Osteoblast (primary cell): ENCODE measurements at places on chromosomes 11 and 22. TPM values are rescaled to one million over a fixed set of nuclear protein-coding genes. Genes with fewer than 3 reads are reported as not detected.

DNA sequence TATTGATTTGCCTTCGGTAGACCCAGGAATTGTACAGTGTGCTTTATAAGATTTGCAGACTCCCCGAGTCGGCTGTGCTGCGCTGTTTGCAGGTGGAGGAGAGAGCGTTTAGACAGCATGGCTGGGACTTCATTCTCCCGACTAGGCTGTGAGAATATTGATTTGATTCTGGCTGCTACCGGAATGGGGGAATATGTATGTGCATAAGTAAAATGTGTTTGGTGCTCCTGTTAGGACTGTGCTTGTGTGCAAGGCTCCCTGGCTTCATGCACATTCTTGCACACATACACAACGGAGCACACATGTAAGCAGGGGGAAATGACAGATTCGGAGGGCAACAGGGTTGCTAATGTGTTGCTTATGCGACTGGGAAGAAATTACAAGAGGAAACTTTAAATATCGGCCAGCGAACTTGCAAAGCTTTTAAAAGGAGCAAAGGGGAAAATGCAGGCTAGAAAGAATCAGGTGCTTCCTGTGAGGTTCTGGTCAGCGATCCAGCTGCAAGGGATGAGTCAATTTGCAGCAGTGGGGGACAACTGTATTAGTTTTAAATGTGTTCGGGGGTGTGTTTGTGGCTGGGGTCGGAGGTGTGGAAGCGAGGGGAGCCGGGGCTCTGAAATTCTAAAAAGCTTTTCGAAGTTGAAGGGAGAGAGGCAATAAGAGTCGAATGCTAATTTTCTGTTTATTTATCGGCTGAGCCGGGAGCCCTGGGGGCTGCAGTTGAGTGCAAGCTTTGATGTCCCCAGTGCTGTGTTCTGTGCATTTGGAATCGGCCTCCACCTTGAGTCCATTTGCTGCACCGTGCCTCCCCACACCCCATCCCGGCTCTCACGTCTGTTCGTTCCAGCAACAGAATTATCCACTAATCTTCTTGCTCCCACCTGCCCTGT lies 731 bp downstream of the NTM start:
- no peaks in the 10 kb centered on the region for H3K4me1 ChIP-seq
- H3K36me3 ChIP-seq, result no peaks in the 10 kb centered on the region
- H3K27ac ChIP-seq, result no peak overlapping the region
- DNase-seq, result no peak

GRCh38 chr11:128498721-128499245 lies 88.6 kb downstream of the ETS1 start:
- H3K4me1 ChIP-seq, result peaks cover 96% of the 10 kb centered on the region
- no peaks in the 10 kb centered on the region for H3K36me3 ChIP-seq
- no peak for DNase-seq
- no peak overlapping the region for H3K4me3 ChIP-seq

- DNase-seq, result no peak
- no peaks in the 10 kb centered on the region for H3K27me3 ChIP-seq
- H3K4me3 ChIP-seq, result no peak overlapping the region
- no peaks in the 10 kb centered on the region for H3K4me1 ChIP-seq
Observed at GRCh38 chr11:28476049-28476448, 367.9 kb downstream of the METTL15 start.

DNA sequence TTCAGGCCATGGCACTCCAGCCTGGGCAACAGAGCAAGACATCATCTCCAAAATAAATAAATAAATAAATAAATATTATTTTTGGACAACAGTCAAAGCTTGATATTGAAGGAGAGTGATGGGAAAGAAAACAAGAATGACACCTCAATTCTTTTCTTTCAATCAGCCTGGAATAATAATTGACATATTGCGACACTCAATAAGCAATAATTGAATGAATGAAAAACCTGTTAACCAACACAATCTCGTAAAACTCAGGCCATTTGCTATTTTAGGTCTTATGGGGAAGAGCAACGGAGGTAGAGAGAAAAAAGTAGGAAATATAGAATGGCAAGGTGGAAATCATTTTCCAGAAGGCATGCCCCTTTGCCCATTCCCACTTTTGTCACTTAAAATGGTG lies 10.5 kb upstream of the RBFOX2 start:
- no peak for DNase-seq
- H3K27ac ChIP-seq, result no peak overlapping the region
- H3K4me3 ChIP-seq, result no peak overlapping the region
- H3K4me1 ChIP-seq, result no peaks in the 10 kb centered on the region
- H3K36me3 ChIP-seq, result no peaks in the 10 kb centered on the region

Gene CCDC87
- 0.88 and 1.1 TPM in 2 replicates for total RNA-seq

- DNase-seq, result no peak
- H3K36me3 ChIP-seq, result peaks cover 11% of the 10 kb centered on the region
- peak within 1 kb of the TSS; percentile 97 for H3K27ac ChIP-seq
- H3K27me3 ChIP-seq, result no peaks in the 10 kb centered on the region
- H3K4me3 ChIP-seq, result peak within 1 kb of the TSS; percentile 79
- H3K4me1 ChIP-seq, result peaks cover 50% of the 10 kb centered on the region
Observed at GRCh38 chr22:30425616-30426387, at the start of gene MTFP1. Gene MTFP1 (plus strand): TSS chr22:30425768. CDS start chr22:30425880, 112 bp downstream.

DNA sequence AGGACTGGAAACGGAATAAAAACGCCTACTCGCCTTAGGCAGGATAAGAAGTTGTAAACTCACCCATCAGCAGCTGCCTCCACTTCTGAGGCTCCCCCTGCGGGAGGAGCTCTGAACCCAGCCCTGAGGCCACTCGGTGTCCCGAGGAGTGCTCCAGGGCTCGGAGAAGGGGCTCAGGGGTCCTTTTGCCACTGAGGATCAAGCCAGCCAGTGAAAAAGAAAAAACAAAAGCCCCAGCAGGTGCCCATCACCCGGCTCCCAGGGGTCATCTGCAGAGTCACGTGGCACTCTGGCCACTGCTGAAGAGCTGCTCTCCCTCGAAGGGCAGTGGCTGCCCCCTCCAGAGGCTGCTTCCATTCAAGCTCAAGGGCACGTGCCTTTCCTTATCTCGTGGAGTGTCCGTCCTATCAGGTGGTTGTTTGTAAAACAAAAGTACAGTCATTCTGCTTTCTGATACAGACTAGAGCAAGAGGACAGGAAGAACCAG lies 29.0 kb downstream of the NUP50 start:
- peak; percentile 74 for DNase-seq
- H3K27ac ChIP-seq, result no peak overlapping the region
- no peak overlapping the region for H3K4me3 ChIP-seq
- no peaks in the 10 kb centered on the region for H3K27me3 ChIP-seq
- no peaks in the 10 kb centered on the region for H3K4me1 ChIP-seq

Gene HEPHL1
- total RNA-seq, result not detected in 2 replicates

- no peak overlapping the region for H3K27ac ChIP-seq
- no peaks in the 10 kb centered on the region for H3K27me3 ChIP-seq
- no peak overlapping the region for H3K4me3 ChIP-seq
- peaks cover 18% of the 10 kb centered on the region for H3K36me3 ChIP-seq
- H3K4me1 ChIP-seq, result no peaks in the 10 kb centered on the region
Observed at GRCh38 chr11:93718057-93718563, 23.2 kb downstream of the TAF1D start.

DNA sequence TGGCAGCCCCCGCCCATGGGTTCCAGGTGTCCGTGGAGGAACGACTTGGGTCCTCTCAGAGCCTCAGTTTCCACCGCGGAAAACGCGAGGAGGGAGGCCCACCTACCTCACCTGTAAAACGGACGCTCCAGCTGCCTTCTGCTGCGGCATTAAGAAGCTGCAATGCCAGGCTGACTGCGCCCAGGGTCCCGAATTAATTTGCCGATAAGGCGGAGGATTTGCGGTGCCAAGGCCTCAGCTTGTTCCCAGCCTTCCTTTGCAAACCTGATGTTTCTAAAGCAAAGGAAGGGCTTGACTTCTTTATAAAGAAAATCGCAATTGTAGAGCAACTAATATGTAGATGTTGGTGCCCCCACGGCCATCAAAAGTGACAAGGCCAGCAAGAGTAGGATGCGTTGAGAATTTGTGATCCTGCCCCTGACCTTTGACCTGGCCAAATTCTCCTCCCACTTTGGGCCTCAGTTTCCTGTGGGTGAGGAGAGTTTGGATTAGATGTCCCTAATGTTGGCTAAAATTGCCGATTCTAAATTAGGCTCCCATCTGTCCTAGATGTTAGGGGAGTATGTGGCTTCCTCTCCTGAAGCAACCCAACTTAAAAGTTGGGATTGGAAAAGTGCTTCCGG lies 849 bp upstream of the TCF20 start:
- H3K36me3 ChIP-seq, result no peaks in the 10 kb centered on the region
- peak overlapping the region; percentile 83 for H3K4me3 ChIP-seq
- H3K27ac ChIP-seq, result no peak overlapping the region
- H3K27me3 ChIP-seq, result no peaks in the 10 kb centered on the region
- H3K4me1 ChIP-seq, result peaks cover 6% of the 10 kb centered on the region

Gene POLR2F
- 14.8 and 18.6 TPM in 2 replicates for total RNA-seq

GRCh38 chr11:126782810-126783209 lies 217.8 kb downstream of the KIRREL3 start:
- no peaks in the 10 kb centered on the region for H3K27me3 ChIP-seq
- no peak overlapping the region for H3K27ac ChIP-seq
- H3K36me3 ChIP-seq, result no peaks in the 10 kb centered on the region
- no peak for DNase-seq
- no peak overlapping the region for H3K4me3 ChIP-seq
- no peaks in the 10 kb centered on the region for H3K4me1 ChIP-seq

GRCh38 chr11:134760299-134760698 lies 348.3 kb upstream of the B3GAT1 start:
- no peaks in the 10 kb centered on the region for H3K27me3 ChIP-seq
- H3K36me3 ChIP-seq, result no peaks in the 10 kb centered on the region
- no peak overlapping the region for H3K4me3 ChIP-seq
- DNase-seq, result no peak
- H3K27ac ChIP-seq, result no peak overlapping the region

GRCh38 chr11:10694486-10695239 lies 1.1 kb upstream of the IRAG1 start:
- H3K4me1 ChIP-seq, result peaks cover 24% of the 10 kb centered on the region
- H3K4me3 ChIP-seq, result no peak overlapping the region
- H3K27ac ChIP-seq, result peak overlapping the region; percentile 53
- peak; percentile 85 for DNase-seq
- H3K36me3 ChIP-seq, result no peaks in the 10 kb centered on the region

DNA sequence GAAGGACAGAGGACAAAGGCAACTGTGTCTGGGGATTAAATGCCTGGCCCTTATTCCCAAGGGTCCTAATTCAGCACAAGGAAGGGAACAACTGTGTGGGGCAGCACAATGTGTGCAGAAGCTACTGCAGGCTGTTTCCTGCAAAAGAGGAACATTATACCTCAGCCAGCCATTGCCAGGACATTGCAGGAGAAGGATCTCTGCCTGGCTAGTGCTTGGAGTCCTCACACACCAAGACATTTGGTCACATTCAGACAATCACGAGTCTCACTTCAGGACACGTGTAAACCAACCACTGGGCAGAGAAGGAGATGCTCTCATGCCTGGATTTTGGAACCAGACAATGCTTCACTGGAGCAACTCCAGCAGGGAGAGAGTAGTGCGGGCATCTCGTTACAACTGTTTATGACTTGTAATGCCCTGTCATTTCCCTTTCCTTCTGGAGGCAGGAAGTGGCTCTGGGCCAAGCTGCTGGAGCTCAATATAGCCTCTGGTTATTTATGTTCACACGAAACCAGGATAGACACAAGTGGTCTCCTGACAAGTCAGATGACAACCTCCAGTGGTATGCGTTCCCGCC lies 23.9 kb upstream of the ZC3H12C start:
- H3K36me3 ChIP-seq, result no peaks in the 10 kb centered on the region
- peaks cover 10% of the 10 kb centered on the region for H3K4me1 ChIP-seq
- H3K27me3 ChIP-seq, result no peaks in the 10 kb centered on the region
- H3K4me3 ChIP-seq, result no peak overlapping the region
- DNase-seq, result peak; percentile 77

DNA sequence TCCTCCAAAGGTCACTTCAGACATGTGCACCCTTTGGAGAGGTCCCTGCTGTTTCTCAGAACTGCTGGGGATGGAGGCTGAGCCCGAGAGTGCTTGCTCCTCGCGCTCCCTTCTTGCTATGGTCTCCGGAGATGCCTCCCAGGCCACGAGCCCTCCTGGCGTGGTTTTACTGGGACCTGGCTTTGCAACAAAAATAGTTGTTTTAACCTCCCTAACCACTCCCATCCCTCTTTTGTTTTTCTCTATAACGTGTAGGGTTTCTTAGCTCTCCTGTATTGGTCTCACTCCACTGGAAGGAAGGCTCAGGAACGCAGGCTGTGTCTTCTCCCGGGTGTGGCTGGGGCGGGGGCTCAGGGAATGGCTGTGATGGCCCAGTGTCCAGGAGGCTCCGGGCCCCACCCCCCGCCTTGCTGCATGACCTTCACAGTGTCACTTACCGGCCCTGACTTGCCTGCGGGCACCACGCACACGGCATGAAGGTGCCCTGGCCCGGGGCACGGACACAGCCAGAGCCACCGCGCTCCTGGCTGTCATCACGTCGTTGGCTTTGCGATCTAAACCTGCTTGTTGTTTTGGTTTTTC lies 5.6 kb downstream of the PTDSS2 start:
- peaks cover 10% of the 10 kb centered on the region for H3K36me3 ChIP-seq
- H3K27ac ChIP-seq, result no peak overlapping the region
- DNase-seq, result peak; percentile 77
- H3K27me3 ChIP-seq, result no peaks in the 10 kb centered on the region
- peaks cover 8% of the 10 kb centered on the region for H3K4me1 ChIP-seq

- no peak overlapping the region for H3K27ac ChIP-seq
- H3K4me3 ChIP-seq, result no peak overlapping the region
- no peaks in the 10 kb centered on the region for H3K27me3 ChIP-seq
- H3K4me1 ChIP-seq, result no peaks in the 10 kb centered on the region
Observed at GRCh38 chr22:37627545-37627944, 11.9 kb upstream of the SH3BP1 start.

DNA sequence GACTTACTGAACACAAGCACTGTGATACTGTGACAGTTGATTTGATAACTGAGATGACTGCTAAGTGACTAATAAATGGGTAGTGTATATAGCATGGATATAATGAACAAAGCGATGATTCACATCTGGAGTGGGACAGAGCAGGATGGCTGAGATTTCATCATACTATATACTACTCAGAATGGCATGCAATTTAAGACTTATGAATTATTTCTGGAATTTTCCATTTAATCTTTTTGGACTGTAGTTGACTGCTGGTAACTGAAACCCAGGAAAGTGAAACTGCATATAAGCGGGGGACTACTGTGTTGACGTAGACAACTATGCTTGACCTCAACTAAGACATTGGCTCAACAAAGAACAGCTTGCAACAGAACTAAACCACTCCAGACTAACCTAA lies 20.0 kb upstream of the NUCB2 start:
- H3K27me3 ChIP-seq, result no peaks in the 10 kb centered on the region
- peak; percentile 89 for DNase-seq
- H3K27ac ChIP-seq, result peak overlapping the region; percentile 93
- peaks cover 11% of the 10 kb centered on the region for H3K4me1 ChIP-seq
- peak overlapping the region; percentile 40 for H3K4me3 ChIP-seq

- no peak overlapping the region for H3K27ac ChIP-seq
Observed at GRCh38 chr22:28904211-28904896, 21.0 kb downstream of the ZNRF3 start.

- no peaks in the 10 kb centered on the region for H3K27me3 ChIP-seq
- H3K27ac ChIP-seq, result no peak overlapping the region
- H3K4me1 ChIP-seq, result peaks cover 5% of the 10 kb centered on the region
- DNase-seq, result no peak
Observed at GRCh38 chr11:3926458-3927095, 71.1 kb downstream of the STIM1 start.
